ENCODE measurements at places on chromosomes 2 and 18.
A peak's percentile ranks its signal among the peaks of the same experiment; 100 is the strongest.

GRCh38 chr2:157934684-157935377 lies 58.7 kb upstream of the ACVR1 start:
- no peak for DNase-seq

DNA sequence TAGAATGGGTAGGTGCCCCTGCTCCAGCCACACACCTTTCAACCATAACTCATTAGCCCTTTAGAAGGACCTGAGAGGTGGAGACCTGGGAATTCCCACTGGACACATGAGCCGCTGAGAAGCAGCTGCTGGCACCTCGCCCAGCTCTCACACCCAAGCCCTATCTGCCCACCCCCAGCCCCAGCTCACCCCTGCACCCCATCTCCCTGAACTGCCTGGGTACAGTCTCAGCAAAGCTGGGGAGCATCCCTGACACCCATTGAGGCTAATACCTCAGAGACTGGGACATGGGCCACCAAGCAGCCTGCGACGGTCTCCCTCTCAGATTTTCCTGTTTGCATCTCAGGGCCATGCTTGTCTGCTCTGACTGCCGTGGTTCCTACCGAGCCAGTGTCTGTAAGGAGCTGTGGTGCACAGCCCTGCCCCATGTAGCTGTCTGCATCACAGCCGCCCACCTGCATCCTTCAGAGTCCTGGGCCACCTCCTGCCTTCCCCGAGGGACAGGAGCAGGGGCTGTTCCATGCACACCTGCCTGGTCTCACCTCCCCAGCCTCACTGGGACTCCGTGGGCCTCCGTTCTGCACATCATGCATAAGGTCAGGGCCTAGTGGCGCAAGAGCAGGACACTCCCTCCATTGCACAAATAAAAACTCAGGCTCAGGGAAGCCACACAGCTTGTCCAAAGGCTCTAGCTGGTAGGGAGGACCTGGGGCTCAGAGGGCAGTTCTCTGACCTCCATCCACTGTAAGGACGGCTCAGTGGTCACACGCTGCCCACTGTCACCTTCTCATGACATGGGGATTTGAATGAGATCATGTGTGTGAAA lies 90.0 kb downstream of the SEPTIN10 start:
- no peak for DNase-seq

DNA sequence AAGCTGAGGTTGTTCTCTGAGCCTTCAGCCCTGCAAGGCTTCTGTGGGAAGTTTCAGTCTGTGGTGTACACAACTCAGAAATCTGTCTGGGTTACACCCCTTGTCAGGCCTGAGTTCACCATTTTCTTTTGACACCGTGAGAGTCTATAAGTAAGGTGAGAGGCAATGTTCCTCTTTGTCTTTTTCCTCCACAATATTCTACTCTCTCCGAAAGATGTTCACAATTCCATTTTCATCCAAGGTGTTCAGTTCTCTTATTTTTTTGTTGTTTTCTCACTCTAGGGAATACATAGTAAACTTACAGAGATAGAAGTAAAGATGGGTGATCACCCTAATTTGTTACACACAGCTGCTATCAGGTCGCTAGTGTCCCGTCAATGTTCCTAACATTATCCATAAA lies 3.2 kb downstream of the ERMN start:
- DNase-seq = no peak

- DNase-seq = no peak
These were observed 211.2 kb downstream of the AGPS start for GRCh38 chr2:177603768-177604167.

DNA sequence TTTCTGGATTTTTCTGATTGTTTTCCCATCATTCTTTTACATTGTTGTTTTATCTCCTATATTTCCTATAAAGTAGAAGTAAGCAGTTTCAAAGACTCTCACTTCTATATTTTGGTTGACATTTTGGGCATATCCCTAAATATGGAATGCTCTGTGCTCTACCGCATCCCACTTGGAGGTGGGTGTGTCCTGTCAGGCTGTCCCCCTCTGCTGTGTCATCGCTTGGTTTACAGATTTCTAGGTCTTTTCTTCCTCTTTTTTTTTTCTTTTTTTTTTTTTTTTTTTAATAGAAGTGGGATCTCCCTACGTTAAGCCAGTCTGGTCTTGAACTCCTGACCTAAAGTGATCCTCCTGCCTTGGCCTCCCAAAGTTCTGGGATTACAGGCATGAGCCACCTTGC lies 13.3 kb downstream of the DGKD start:
- DNase-seq = no peak

DNA sequence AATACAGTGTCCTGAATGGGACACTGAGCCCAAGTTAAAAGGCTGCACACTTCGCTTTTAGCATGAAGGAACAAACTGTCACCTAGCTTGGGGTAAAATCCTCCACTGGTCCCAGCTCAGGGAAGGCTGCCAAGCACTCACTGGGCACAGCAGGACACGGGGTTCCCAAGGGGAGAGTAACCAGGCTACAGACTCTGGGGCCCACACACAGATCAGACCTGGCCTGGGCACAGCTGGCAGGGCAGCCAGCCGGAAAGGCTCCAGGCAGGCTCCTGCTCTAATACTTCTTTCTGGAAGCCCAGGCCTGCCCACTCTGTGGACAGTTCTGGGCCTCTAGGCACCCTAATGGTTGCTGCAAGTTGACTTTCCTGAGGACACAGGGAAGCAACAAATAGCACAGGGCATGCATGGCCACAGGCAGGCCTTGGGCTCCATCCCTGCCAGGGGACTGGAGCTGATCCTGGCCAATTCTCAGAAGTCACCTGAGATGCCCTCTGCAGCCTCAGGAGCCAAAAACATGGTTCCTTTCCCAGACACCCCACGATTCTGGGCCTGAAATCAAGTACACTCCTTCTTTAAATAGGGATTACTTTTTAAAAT lies 18.7 kb upstream of the SULT1C3 start:
- no peak for DNase-seq

GRCh38 chr2:84846041-84846663 lies 34.7 kb downstream of the TRABD2A start:
- peak; percentile 40 for DNase-seq

DNA sequence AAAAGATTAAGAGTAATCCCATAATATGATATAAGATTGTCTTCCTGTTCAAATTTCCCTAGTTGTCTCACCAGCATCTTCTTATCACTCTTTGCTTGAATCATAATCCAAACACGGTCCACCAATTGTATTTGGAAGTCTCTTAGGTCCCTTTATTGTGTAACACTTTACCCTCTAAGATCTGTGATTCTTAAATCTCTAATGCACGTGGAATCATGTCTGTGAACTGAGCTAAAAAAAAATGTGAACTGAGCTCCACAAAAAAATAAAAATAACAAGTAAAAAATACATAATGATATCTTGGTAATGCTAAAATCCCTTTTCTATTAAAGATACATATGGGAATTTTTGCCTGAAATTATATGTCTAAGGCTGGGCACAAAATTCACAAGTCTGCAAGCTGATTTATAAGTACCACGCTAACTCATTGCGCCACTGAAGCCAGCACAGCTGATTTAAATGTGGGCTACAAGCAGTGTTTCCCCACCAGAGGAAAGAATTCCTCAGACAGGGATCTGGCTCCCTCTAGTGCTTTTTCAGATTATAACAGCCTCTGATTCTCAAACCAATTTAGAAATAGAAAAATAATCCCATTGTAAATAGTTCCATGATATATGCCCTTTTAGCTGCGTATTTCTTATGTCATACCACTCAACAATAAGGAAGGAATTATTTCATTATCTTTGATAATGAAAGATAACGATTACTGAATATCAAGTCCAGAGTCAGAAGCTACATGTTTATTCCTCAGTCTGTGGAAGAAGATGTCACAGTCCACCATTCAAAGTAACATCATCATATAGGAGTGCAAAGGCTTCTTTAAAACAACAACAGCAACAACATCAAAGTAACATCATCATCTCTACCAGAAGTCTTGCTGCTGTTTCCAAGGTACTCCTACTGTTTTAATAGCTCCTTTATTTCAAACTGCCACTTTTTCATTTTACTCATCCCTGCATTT lies 22.9 kb downstream of the RBM43 start:
- peak; percentile 21 for DNase-seq

- no peak for DNase-seq
These were observed 13.9 kb downstream of the STAT1 start for GRCh38 chr2:190999949-191000665.

DNA sequence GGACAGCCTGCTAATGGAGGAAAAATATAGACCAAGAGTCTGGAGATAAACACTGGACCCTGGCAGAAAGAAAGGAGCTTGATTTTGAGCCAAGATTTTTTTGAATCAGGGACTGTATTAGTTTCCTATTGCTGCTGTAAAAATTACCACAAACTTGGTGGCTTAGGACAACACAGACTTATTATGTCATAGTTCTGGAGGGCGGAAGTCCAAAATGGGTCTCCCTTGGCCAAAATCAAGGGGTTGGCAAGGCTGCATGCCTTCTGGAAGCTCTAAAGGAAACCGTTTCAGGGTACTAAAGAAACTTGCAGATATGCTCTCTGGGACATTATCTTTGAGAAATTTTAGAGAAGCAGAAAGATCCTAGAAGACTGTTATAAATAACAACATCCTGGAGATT lies 140.1 kb downstream of the BABAM2 start:
- no peak for DNase-seq

GRCh38 chr18:3985664-3986063 lies 469.4 kb downstream of the DLGAP1 start:
- DNase-seq = no peak

- DNase-seq = peak; percentile 7
These were observed 76.2 kb downstream of the CDK15 start for GRCh38 chr2:201882353-201883090.

Data from naive B cell (primary cell).